B cell (primary cell): ENCODE measurements at places on chromosomes 13 and 19.

DNA sequence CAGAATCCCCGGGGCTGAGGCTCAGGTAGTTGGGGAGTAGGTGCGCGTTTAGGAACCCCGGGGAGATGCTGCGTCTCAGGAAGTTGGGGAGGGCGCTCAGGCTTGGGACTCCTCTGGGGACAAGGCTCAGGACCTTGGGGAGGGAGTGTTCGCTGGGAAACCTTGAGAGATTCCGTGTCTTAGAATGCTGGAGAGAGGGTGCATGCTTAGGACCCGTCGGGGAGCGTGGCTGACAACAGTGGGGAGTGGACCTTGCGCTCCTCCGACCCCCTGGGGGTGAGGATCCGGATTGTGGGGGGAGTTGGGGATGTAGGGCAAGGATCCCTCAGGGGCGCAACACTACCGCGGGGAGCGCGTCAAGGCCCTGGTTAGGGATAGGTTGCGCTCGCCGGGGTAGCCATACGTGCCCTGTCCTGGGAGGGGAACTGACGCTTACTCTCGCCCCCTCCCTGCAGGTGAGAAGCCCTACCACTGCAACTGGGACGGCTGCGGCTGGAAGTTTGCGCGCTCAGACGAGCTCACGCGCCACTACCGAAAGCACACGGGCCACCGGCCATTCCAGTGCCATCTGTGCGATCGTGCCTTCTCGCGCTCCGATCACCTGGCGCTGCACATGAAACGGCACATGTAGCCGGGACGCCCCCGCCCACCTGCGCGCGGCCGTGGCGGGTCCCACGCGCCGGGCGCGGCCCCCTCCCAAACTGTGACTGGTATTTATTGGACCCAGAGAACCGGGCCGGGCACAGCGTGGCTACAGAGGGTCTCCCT, 2.0 kb downstream of the KLF2 start:
- DNase-seq: peak; percentile 79

- no peak for DNase-seq
Observed at GRCh38 chr19:10805065-10805757, 30.8 kb downstream of the TMED1 start.

DNA sequence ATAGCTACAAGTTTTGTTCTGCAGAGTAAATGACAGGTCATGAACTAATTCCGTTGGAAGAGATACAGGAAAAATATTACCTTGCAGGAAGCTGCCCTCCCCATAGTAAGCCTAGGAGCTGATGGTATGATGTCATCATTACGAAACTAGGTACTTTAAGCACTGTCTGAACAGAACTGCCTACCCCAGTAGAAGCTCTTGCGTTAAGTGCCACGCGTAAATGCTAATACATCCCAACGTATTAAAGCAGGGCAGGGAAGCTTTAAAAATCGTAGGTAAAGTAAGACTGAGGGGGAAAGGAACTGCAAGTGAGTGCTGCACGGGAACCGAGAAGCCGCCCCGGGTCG, 572 bp downstream of the UGGT2 start:
- peak; percentile 10 for DNase-seq

DNA sequence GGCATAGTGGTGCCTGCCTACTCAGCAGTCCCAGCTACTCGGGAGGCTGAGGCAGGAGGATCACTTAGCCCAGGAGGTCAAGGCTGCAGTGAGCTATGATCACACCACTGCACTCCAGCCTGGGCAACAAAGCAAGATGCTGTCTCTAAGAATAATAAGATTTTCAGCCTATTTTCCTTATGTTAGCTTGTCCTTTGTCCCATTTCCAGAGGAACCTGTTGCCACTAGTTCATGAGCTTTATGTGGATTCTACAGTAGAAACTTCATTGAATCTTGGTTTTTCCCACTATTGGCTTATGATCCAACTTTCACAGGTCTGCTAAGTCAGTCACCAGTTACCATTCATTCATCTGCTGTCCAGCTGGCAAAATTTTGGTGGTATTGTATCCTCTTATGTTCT, 18.2 kb downstream of the FFAR2 start:
- no peak for DNase-seq

GRCh38 chr13:113875837-113876281, 12.0 kb upstream of the GAS6 start:
- no peak for DNase-seq

DNA sequence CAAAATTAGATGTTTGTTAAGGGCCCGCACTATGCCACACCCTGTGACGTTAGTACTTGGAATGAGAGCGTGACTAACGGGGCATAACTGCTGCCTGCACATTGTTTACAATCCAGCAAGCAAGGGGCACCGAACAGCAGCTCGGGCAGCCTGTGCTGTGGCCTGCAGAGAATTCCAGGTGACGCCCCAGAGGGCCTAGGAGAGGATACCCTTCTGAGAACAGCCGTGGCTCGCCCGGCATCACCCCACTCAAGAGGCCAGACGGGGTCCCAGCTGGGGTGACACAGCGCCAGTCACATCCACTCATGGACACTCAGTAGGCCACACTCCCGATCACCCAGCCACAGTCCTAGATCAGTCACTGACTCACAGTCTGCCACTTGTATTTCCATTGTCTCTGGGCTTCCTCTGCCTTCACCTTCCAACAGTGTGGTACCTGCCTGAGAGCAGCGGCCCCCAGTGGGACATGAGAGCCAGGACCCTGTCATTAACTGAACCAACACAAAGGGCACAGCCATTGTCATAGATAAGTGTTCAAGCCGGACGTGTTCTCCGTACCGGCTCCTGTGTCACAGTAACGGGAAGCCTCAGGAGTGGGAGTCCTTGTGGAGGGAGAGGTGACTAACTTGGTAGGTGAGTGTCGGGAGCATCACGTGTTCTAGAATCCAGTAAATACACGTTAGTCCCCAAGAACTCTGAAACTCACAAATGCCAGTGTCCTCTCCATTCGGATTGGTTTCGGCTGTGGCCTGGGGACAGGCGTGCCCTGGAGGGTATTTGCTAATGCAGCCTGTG, 7.5 kb downstream of the ZNF331 start:
- DNase-seq: peak; percentile 31

DNA sequence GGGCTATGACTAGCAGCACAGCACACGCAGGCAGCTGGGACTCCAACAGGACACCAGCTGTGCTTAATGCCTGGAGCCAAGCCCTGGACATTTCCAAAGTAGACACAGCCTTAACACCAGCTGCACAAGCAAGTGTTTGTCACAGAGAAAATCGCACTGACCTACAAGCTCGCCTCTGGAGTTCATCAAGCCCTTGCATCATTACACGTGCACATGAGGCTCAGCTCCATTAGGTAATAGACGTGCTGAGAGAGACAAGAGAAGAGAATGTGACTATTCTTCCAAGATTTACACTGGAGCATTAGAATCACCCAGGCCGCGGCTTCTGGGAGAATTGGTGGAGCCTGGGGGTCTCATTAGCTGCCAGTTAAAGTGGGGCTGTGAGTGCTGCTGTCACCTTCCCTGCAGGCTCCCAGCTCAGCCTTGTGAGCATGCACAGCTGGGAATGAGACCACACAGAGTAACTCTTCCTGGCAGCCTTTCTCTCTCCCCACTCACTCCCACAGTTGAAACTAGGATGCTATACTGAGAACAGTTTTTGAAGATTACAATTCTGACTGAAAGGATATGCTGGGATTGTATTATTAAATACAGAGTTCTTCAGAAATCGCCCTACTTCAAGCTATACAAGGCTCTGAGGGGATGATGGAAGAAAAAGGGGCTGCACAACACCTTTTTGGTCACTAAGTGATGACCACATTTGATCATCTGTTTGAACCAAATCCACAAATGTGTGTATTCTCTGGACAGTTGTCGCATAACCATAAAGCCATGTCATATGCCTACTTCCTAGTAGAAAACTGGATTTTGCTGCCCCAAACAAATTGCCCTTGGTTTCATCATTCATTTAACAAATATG, 10.5 kb downstream of the STOML3 start:
- DNase-seq: no peak

GRCh38 chr13:42696191-42696590, 85.2 kb upstream of the FAM216B start:
- DNase-seq: no peak

- no peak for DNase-seq
Observed at GRCh38 chr13:48790199-48790598, 136.5 kb downstream of the CYSLTR2 start.

DNA sequence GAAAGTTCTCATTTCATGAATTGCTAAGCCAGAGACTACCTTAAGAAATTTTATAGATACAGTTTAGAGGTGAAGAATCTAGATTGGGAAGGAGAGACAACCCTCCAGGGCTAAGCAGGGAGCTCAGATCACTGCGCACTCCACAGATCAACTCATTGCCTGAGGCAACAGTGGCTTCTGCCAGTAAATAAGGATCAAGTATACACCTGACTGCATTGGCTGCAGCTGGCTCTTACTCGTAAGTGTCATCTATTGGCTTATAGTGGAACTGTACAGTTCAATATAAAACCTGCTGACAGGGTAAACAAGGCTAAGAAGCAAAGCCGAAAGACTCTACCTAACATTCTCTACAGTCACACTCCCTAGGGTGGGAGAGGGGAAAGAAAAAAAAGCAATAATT, 18.0 kb upstream of the C1QTNF9B start:
- DNase-seq: no peak

DNA sequence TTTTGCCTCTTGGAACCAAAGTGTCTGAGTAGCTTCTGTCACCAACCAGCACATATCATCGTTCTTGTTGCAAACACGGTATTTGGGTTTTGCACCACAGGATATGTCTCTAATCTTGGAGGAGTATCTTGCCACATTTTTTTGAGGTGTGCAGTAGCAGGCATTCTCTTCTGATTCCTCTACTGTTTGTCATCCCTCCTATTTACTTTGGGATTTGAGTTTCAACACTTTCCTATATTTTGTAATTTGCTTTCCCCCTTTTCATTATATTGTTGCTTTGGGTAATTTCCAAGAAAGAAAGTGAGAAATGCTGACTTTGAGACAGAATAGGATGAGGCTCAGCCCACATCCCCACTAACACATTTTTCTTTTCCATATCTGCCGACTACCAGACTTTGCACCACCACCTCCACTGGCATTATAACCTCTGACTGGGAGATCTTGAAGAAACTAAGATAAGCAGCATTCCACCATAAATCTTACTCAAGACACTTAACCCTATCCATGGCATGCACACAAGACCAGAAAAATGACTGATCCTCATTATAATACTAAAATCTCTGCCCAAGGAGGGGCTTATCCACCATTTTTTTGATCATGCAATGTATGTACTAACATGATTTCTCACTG, 12.0 kb upstream of the DZIP1 start:
- no peak for DNase-seq

DNA sequence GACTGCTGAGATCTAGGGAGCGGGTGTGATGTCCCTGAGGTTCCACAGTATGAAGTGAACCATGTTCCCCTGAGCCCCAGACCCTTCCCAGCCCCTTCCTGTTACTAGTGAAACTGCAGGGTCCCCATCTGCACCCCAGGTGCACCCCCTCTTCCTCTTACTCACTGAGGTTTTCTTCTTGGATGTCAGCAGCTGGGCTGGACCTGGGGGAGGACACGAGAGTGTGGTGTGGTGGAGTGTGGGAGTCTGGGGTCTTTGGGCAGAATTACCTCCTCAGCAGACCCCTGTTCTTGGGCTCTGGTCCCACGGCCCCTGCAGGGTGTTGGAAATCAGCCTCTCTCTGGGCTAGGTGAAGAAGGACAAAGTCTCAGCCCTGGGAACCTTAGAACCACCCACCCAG, 3.3 kb upstream of the LILRA6 start:
- no peak for DNase-seq

- DNase-seq: no peak
Observed at GRCh38 chr19:16938211-16938610, 49.4 kb downstream of the F2RL3 start.

DNA sequence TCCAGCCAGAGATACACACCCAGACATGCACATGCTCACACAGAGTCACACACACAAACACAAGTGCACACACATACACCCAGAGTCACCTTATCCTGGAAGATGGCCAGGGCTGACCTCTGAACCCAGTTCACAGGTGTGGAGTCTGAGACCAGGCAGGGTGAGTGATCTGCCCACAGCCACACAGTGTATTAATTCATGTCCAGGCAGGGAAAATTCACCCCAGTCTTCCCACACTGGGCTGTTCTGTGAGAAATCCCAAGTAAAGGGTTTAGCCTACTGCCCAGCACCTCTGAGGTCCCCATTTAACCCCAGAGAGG, 2.0 kb downstream of the POU2F2 start:
- DNase-seq: no peak

DNA sequence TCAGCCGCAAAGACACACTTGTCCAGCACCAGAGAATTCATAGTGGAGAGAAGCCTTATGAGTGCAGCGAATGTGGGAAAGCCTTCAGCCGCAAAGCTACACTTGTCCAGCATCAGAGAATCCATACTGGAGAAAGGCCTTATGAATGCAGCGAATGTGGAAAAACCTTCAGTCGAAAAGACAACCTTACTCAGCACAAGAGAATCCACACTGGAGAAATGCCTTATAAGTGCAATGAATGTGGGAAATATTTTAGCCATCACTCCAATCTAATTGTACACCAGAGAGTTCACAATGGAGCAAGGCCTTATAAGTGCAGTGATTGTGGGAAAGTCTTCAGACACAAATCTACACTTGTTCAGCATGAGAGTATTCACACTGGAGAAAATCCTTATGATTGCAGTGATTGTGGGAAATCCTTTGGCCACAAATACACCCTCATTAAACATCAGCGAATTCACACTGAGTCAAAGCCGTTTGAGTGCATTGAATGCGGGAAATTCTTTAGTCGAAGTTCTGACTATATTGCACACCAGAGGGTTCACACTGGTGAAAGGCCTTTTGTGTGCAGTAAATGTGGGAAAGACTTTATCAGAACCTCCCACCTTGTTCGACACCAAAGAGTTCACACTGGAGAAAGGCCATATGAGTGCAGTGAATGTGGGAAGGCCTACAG, 6.8 kb downstream of the ZNF134 start:
- no peak for DNase-seq

DNA sequence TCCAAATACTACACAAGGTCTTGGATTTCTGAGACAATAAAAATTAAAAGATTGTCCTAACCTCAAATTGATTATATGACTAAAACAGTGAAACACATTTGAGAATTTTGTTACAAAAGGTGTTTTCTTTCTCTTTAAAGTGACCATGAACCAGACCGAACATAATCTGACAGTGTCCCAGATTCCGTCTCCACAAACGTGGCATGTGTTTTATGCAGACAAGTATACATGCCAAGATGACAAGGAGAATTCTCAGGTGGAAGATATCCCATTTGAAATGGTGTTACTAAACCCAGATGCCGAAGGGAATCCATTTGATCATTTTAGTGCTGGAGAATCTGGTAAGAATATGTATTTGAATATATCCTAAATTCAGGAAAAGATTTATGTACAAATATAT, 10.4 kb downstream of the GPR180 start:
- no peak for DNase-seq

DNA sequence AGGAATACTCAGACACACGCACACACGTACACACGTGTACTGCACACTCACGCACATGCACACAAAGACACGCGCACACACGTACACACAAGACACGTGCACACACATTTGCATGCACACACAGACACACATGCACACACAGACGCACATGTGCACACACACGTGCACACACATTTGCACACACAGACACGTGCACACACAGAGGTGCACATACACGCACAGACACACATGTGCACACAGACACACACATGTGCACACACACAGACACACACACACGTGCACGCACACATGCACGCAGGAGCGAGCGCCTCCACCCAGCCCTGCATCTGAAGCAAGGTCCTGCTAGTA, 81.1 kb downstream of the GADD45B start:
- DNase-seq: no peak
